OCI-M1 (cell line): ENCODE measurements at places on chromosomes 2 and 18.
A peak's percentile ranks its signal among the peaks of the same experiment; 100 is the strongest.

DNA sequence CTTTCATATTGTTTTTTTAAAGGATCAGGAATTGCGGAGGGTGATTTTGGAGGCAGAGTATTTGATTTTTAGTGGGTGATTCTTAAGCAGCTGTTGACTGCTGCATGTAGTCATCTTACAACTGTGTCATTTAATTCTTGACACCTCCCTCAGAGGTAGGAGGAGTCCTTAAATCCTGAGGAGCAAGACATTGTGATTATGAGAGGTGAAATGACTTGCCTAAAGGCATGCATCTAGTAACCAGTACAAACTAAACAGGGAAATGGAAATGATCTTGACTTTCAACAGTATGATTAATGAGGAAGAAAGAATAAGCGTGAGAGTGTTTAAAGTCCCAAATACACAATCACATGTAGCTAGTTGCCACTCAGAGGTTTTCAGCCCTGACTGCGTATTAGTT lies 440.7 kb downstream of the THSD7B start:
- no peak for DNase-seq

DNA sequence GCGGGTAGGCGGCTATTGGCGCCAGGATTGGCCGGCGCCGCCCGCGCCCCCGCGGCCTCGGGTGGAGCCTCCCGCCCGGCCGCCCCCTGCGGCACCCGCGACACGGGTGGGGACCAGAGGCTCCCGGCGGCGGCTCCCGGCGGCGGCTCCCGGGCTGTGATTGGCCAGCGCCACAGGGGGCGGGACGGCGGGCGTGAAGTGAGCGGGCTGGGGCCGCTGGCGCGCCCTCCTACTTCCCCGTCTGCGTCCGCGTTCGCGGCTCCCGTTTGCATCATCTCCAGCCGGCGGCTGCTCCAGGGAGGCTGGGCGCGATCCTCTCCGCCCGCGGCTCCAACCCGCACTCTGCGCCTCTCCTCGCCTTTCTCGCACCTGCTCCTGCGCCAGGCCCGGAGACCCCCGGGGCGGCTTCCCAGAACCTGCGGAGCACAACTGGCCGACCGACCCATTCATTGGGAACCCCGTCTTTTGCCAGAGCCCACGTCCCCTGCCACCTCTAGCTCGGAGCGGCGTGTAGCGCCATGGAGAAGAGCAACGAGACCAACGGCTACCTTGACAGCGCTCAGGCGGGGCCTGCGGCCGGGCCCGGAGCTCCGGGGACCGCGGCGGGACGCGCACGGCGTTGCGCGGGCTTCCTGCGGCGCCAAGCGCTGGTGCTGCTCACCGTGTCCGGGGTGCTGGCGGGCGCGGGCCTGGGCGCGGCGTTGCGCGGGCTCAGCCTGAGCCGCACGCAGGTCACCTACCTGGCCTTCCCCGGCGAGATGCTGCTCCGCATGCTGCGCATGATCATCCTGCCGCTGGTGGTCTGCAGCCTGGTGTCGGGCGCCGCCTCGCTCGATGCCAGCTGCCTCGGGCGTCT lies at the start of gene SLC1A4:
TSS of gene SLC1A4 (plus strand) at position 274 of the 856 bp plus-strand sequence. CDS start at position 519, 245 bp downstream.
- peak; percentile 86 for DNase-seq

DNA sequence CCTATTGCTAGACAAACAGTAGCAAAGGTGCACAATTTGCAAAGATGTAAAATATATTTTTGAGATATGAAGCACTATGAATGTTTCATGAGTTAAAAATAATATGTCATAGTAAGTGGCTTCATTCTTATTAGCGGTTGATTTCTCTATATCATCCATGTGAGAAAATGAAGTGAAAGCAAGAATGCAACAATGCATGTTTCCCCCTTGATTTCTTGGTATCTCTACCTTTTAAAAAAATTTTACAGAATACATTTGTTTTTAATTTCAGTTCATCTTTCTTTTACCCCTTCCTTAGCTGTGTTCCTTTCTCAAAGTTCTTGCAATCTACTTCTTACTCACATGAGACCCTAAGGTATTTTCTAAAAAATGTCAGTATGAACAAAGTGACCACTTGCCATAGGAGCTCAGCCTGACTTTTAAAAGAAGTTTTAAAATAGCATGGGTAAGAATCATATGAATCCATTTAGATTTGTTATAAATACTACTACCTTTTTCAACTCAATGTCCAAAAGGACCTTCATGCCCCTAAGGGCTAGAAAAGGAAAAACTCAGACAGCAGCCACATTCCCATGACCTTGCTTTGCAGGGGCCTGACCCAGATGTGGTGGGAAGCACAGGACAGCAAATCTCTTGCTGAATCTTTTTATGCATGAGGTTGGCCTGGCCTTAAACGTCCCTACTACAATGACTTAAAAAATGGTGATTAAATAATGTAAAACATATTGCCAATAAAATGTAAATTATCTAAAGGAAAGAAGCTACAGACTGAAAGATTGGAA lies 14.8 kb upstream of the SLC38A11 start:
- DNase-seq = no peak

- no peak for DNase-seq
Measured at GRCh38 chr2:240644859-240645301, 19.6 kb downstream of the GPR35 start.

GRCh38 chr2:29583104-29583503 lies 338.3 kb downstream of the ALK start:
- DNase-seq = no peak

- DNase-seq = peak; percentile 75
Measured at GRCh38 chr2:27185331-27186026, 26.4 kb upstream of the ATRAID start.

GRCh38 chr2:121303531-121304263 lies 18.7 kb upstream of the TFCP2L1 start:
- DNase-seq = no peak

- no peak for DNase-seq
Measured at GRCh38 chr2:120547662-120548061, 188.0 kb upstream of the GLI2 start.

DNA sequence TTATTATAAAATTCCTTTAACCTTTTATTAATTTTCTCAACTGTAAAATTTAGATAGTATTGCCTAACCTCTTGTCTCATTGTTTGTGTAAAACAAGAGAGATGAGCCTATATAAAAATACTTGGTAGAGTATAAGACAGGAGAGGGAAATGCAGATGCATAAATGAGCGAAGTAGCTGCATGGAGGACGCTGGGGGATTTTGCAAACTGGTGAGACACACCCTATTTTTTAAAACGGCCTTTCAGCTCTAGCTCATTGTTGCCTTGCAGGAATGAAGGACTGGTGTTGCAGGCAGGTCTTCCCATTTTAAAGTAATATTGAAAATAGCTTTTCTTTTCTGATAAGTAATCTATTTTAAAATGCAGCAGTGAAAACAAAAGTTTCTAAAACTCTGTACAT lies 435.3 kb upstream of the HNRNPA3 start:
- DNase-seq = no peak

DNA sequence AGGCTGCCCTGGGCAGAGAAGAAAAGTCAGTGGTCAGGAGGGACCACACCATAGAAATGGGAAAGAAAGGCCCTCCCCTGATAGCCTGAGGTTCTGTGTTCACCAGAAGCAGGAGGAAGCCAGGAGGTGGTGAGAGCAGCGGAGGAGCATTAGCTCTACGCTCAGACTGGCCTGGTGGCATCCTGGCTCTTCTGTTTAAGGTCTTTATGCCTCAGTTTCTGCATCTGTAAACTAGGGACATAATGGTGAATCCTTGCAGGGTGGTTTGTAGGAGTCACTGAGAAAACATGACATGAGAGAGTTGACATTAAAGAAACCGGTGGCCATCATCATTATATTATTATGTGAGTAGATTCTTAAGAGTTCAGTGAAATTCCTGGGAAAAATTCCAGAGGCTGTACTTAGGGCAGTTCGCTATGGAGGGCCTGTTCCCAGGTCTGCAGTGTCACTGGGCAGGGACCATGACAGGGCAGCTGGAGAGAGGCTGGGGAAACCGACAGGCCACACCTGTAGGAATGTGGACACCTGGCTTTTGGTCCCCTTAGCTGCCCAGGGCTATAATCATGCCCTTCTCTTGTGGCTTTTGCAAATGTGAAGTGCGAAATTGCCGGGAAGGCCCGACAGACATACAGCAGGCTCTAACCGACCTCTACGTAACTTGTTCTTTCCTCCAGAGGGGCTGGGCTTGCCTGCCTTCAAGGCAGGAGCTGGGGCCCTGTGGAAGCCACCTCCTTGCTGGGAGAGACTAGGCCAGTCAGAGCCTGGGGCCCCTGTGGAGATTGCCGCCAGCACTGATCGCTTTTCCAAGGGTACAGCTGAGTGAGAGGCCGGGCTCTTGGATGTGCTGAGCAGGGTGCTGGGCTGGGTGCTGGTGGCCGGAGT lies 31.0 kb downstream of the GLI2 start:
- DNase-seq = no peak

- DNase-seq = peak; percentile 5
Measured at GRCh38 chr2:113257516-113258264, 21.0 kb downstream of the PAX8 start.

DNA sequence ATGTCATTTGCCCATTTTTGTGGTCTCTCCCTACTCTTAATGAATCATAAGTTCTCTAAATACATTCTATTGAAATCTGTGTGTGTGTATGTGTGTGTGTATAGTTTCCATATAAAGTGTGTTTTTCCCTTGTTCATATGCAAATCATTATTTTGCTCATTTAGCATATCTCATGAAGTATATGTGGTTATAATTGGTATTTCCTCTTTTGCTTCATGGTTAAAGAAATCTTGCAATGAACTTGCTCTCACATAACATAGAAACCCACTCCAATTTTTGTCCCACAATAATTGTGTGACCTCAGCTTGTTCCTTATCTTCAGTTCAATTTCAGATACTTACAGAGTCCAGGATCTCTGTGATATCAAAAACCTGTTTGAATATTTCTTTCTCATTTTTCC lies 1.2 kb downstream of the CPO start:
- DNase-seq = peak; percentile 21

- no peak for DNase-seq
Measured at GRCh38 chr2:96970248-96970875, 16.0 kb downstream of the FAM178B start.

GRCh38 chr2:71477231-71477691 lies 23.9 kb downstream of the DYSF start:
- no peak for DNase-seq

- DNase-seq = no peak
Measured at GRCh38 chr2:223746611-223747010, 90.8 kb downstream of the AP1S3 start.

DNA sequence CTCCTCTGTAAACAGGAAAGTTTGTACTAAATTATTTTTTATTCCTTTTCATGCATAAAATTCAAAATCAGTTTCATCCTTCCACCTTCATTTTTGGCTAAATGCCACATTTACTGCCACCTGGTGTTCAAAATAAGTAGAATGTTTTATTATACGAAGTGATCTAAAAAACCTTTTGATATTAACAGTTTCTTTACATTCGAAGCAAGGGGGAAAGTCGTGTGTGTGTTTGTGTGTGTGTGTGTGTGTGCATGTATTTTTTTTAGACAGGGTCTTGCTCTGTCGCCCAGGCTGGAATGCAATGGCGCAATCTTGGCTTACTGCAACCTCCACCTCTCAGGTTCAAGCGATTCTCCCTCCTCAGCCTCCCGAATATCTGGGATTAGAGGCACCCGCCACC lies 9.0 kb upstream of the SCN9A start:
- DNase-seq = peak; percentile 71

DNA sequence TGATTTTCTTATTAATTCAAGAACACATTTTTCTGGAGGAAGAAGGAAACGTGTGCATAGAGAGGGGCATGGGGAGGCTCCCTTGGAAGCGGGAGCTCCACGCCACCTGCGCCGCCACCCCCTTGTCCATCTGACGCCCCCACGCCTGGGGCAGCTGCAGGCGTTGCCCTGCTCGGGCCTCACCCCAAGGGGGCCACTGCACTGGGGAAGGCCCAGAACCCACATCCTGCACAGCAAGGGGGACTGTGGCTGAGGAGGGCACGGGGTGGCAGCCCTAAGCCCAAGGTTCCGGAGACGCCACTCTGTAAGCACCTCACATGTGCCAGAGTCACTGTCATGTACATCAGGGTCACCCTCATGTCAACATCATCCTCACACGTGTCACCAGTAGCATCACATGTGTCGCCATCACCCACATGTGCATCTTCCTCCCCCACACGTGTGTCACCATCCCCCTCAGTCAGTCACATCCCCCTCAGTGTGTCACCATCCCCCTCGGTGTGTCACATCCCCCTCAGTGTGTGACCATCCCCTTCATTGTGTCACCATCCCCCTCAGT lies 486.7 kb upstream of the SALL3 start:
- DNase-seq = no peak

DNA sequence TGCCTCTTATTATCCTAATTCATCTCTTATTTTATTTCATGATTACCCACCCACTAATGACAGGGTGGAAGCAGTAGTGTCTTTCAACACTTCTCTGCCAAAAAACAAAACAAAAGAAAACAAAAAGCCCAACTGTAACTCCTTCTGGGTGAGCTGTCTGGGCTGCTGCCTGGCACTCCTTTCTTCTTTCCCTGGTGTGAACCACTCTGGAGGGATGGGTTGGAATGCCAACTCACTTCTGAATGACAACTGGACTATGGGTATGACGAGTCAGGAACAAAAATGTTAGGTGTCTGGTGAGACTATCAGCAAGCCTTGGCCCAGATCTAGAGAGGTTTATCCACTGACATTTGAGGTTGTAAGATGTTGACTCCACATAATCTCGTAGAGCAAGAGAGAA lies 88.3 kb upstream of the ITGB6 start:
- DNase-seq = no peak

DNA sequence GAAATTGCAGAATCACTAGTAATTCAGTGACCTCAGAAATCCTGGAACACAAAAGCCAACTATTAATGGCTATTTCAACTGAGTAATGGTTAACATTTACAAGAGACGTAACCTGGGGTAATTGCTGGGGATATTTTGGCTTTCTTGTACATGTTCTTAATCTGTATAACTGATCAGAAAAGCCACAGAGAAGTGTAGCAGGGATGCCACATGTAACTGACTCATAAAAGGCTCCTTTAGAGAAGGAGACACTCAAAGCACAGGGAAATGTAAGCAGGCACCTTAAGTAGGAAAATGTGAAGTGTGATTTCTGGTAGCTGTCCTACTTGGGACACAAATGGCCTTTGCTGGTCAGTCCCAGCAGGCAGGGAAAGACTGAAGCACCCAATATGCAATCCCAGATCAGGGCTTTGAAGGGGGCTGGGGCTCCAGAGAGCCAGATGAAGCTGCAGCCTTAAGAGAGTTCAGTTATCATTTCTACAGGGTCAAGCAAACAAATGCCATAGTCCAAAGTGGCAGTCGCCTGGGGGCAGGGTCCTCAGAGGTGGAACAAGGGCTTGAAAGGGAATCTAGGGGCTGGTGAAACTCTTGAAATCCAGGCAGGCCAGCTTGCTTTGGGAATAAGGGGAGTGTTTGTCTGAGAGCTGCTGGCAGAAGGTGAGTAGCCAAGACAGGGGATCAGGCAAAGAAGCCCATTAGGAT lies 7.2 kb upstream of the SPOPL start:
- no peak for DNase-seq

GRCh38 chr2:16669388-16669787 lies 3.8 kb upstream of the CYRIA start:
- no peak for DNase-seq

- DNase-seq = no peak
Measured at GRCh38 chr2:234273887-234274584, 222.8 kb downstream of the ARL4C start.

GRCh38 chr2:208334230-208334629 lies 68.2 kb downstream of the PIKFYVE start:
- DNase-seq = no peak
